Stimulated activated CD8-positive, alpha-beta memory T cell treated with anti-CD3 and anti-CD28 coated beads, Interleukin-7, amount 100 ng/mL, for 24 hours (primary cell): ENCODE measurements at places on chromosomes 13 and 19.
A peak's percentile ranks its signal among the peaks of the same experiment; 100 is the strongest.

DNA sequence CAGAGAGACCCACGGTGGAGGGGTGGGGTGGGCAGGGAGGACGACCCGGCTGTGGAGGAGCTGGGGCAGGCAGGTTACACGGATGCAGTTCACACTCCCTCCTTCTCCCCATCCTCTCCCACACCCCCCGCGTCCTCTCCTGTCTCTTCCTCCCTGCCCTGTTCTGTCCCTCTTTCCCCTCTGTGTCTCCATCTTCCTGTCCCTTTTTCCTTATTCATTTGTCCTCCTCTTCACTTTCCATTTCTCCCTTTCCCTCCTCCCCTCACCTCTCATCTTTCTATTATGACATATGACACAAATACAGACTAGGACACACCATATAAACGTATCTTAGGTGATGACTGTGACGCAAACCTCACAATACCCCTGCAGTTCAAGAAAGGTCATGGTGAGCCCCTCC, 96.6 kb downstream of the SCGB2B2 start:
- no peak for DNase-seq

GRCh38 chr13:95623141-95623540, 21.4 kb downstream of the DZIP1 start:
- DNase-seq, result no peak

DNA sequence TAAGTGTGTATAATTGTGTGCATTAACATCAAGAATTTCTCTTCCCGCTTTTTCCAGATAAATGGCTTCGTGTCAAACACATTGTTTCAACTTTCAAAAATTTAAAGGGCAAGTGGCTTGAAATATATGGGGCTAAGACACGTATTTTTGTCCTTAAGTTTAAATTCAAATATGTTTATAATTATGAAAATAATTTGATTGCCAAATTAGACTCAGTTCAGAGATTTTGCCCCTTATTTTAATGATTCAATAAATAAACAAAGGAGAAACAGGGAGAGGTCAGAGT, 1159.2 kb upstream of the MIR17HG start:
- DNase-seq, result no peak

GRCh38 chr13:102233566-102234208, 168.2 kb downstream of the FGF14 start:
- DNase-seq, result no peak

GRCh38 chr19:8075158-8076074, 22.9 kb downstream of the CCL25 start:
- no peak for DNase-seq

GRCh38 chr19:6417713-6418561, 6.7 kb downstream of the KHSRP start:
- DNase-seq, result no peak

- DNase-seq, result peak; percentile 24
These were observed at the start of gene NEK3 for GRCh38 chr13:52159159-52159982. Gene NEK3, minus strand, starts transcription at chr13:52159597. Its CDS starts 3,406 bp downstream, at chr13:52156191.

- no peak for DNase-seq
These were observed 9.4 kb downstream of the FOSB start for GRCh38 chr19:45477186-45477585.

DNA sequence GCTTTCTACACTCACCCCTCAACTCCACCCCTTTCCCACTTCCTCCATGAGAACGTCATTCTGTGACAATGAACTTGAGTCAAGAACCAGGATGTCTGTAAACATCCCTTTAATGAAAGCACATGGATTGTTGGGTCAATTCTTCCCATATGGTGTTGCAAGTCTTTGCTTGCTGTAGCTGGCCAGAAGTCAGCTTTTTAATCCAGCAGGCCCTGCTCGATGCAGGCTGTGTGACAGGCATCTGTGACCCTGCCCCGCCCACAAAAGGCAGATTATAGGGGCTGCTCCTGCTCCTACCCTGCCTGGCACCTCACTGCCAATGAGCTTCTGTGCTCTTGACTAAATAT, 78.0 kb downstream of the STARD13 start:
- DNase-seq, result no peak

- DNase-seq, result no peak
These were observed 434.7 kb downstream of the DIAPH3 start for GRCh38 chr13:59728896-59729545.

GRCh38 chr19:15279326-15279904, 47.2 kb upstream of the EPHX3 start:
- no peak for DNase-seq

DNA sequence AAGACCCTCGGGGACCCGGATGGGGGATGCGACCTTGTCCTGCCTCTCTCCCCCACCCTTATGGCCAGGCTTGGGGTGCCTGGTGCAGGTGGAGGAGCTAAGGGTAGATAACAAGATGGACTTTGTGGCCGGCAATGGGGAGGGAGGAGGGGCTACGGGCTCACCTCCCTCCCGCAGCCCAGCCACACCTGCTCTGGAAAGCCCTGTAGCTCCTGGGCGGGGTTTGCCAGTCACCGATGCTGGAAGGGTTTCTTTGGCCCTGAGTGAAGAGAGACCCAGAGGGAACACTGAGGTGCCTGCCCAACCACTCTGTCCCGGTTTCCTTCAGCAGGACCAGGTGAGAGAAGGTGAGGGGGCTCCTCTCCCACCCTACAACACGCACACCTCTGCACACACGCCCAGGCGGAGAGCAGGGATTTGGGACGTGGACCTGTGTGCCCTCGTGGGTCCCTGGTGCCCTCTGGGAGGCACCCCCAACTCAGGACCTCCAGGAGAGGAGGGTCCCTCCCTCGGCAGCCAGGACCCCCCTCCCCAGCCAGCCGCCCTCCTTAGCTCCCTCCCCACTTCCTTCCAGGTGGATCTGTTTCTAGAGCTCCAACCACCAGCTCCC, at the start of gene FUT2:
Gene FUT2, plus strand, starts transcription at position 229 of the 610 bp plus-strand sequence. CDS start 6,986 bp downstream, outside the sequence.
- no peak for DNase-seq
